ENCODE measurements at places on chromosomes 6 and 20.

- DNase-seq: no peak
These were observed at the start of gene SMIM28 for GRCh38 chr6:138377844-138378243. Gene SMIM28, plus strand, starts transcription at chr6:138377905. Its CDS starts 168 bp downstream, at chr6:138378073.

- no peak for DNase-seq
These were observed 272.6 kb upstream of the CITED2 start for GRCh38 chr6:139647016-139647415.

- DNase-seq: peak; percentile 75
These were observed at the start of gene RRP36 for GRCh38 chr6:43021270-43022047. Gene RRP36, plus strand, starts transcription at chr6:43021623. Its CDS starts 32 bp downstream, at chr6:43021655.

DNA sequence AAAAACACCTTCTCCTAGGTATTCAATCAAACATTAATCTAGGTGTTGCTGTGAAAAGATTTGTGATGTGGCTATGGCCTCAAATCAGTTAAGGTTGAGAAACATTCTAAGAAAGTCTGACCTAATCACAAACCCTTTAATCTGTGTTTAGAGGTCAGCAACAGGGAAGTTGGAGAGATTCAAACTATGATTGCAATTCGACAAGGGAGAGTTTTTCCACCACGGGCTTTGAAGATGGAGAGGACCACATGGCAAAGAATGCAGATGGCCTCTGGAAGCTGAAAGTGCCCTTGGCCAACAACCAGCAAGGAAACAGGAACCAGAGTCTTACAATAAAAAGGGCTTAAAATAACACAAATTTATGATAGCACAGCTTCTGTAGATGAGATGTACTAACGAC, 29.6 kb upstream of the LGSN start:
- no peak for DNase-seq

- no peak for DNase-seq
These were observed 3.2 kb upstream of the SDHAF4 start for GRCh38 chr6:70563530-70563929.

DNA sequence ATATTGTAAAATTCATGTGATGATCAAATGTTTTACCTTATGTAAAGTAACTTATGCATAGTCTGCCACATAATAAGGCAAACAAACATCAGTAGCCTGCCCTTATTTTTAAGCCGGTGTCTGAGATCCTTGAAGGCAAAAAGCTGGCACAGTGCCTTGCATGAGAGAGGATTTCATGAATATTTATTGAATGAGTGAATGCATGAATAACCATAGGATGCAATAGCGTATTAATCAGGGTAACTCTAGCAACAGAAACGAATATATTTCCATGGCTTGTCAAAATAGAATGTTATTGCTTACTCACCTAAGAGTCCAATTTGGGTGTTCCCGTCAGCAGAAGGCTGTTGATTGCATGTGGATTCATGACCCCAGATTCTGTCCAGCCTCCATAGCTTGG, 34.9 kb downstream of the BTBD3 start:
- no peak for DNase-seq

DNA sequence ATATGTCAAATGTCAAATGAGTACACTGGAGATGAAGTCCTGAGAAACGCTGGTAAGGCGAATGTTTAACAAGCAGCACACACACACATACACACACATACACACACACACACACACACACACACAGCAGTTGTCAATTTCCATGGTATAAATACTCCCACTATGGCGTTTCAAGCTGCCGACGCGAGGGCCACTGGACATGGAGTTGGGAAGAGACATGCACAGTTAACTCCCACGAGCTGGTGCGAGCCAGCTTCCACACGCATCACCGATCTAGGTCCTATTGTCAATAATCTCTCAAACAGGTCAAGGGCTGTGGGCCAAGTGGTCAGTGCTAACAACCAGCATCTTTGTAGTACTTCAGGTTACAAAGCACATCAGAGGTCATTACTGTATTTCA, 58.9 kb downstream of the TRERF1 start:
- DNase-seq: no peak

DNA sequence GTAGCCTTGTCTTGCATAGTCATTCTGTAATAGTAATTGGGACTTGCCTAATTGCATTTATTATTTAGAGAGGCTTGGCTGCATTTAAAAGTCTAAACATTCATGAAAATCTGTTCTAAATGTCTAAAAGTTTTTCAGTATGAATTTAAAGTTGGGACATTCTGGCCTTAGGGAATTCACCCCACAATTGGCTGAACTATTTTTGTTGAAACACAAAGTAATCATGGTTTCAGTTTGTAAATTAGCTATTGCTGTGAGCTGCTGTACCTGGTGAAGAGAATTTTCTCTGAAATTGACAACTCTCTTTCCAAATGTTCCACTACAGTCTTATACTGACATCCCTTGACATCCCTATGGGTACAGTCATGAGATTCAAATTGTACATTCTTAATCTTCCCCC, 253.0 kb downstream of the FARS2 start:
- DNase-seq: no peak

GRCh38 chr6:11851387-11851786, 72.8 kb upstream of the ADTRP start:
- DNase-seq: no peak

GRCh38 chr6:40689185-40689584, 102.0 kb upstream of the LRFN2 start:
- DNase-seq: no peak

GRCh38 chr6:21881969-21882465, 288.5 kb downstream of the SOX4 start:
- DNase-seq: no peak

- DNase-seq: no peak
These were observed 216.6 kb downstream of the IBTK start for GRCh38 chr6:82030761-82031503.

DNA sequence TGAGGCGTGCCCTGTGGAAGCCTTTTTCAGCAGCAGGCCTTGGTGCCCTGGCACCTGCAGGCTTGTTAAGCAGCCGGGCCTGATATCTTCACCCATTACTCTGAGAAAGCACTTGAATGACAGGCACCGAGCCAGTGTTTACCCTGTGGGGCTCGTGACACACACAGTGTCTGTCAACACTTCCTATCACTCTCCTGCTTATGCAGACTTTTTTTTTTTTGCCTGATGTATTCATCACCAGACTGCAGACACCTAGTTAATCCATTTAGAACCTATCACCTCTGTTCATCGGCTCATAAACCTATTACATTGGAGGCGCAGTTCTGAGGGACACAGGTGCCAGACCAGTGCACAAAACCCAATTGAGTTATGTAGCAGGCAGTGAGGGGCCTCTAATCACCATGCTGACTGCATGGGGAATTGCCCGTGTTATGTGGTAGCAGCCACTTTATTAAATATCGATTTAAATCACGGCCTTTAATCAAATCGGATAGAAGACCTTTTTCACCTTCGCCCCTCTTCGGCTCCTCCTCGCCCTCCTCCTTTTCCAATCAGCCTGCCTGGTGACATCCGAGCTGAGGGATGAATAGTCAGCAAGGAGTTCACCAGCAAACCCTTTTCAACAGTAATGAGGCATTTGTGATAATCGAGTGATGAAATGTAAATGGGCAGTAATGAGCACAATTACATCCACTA, 962.9 kb upstream of the SLC35B3 start:
- no peak for DNase-seq

- DNase-seq: no peak
These were observed 13.8 kb downstream of the FOXQ1 start for GRCh38 chr6:1325461-1326309.

- no peak for DNase-seq
These were observed 244.8 kb downstream of the DLL1 start for GRCh38 chr6:170045981-170046667.

DNA sequence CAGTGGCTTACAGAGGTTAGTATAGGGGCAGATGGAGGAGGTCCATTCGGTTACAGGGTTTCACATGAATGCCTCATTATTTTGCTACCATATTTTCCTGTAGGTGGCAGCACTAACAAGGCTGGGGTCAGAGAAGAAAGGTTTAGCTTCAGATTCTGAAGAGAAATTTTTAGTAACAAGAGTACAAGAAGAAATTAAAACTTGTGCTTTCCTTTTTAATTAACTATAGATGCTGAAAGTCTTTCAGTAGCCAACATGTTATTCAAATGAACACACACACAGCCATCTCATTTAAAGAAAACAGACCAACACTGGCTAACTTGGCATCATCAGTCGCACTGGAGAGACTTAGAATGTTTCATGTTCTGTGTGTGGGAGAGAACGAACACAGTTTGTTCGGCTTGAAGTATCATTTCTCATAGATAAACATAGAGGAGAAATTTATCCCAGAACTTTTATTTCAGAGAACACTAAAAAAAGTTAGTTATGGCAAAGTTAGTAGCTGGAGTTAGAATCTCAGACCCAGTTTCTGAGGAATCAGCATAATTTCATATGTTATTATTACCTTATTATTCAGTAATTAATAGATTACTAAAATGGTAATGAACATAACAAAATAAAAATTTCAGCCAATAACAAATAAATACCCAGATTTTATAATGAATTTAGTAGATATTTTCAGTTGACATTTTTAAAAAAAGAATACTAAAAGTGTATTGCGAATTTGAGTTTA, 314.0 kb upstream of the RSPO3 start:
- peak; percentile 8 for DNase-seq

- no peak for DNase-seq
These were observed 112.5 kb upstream of the FKBP1C start for GRCh38 chr6:63098789-63099188.

DNA sequence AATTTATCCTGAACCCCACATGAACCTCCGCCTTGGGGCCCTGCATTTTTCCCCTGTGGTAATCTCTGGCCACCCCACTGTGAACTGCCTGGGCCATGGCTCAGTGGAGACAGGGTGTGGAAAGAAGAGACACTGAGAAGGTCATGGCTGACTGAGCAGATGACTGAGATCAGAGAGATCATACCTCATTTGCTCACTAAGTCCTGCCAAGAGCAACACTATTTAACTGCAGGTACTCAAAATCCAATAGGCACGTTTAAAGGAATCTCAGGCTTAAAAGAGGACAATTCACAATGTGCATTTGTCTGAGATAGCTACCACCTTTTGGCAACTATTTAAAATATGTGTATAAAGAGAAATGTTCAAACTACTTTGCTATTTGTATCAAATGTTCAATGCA, 305.0 kb downstream of the GMDS start:
- no peak for DNase-seq

GRCh38 chr20:53079828-53080686, 107.9 kb downstream of the TSHZ2 start:
- DNase-seq: no peak

DNA sequence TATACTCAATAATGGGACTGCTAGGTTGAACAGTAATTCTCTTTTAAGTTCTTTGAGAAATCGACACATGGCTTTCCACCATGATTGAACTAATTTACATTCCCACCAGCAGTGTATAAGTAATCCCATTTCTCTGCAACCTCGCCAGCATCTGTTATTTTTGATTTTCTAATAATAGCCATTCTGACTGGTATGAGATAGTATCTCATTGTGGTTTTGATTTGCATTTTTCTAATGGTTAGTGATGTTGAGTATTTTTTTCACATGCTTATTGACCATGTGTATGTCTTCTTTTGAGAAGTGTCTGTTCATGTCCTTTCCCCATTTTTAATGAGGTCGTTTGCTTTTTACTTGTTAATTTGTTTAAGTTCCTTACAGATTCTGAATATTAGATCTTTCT, 66.5 kb downstream of the STK4 start:
- no peak for DNase-seq

DNA sequence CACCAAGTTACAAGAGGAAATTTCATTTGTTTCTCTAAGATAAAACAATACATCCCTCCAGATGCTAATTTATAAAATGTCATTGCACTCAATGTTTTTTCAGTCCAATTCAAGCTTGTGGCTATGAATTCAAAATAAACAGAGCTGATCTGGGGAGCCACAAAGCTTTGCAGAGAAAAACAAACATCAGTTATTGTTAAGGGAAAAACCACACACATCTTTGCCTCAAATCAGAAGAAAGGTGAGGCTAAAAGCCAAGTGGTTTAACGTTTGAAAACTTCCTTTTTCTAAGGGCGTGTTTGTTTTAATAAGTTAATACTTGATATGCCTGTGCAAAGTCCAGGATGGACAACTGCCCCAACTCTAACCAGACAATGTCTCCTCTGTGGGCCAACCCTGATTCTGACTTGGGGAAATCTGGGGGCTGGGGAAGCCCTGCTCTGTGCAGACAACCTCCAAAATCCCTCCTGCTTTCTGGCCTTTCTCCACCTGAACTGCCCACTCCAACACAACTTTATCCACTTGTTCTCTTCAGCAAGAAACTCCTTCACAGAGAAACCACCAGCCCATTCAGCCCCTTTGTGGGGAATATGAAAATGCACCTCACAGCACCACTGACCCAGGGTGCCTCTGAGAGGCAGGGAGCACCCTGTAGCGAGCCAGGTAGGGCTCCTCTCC, 44.6 kb upstream of the NT5E start:
- no peak for DNase-seq

GRCh38 chr20:34701405-34702085, 2.6 kb upstream of the TP53INP2 start:
- peak; percentile 55 for DNase-seq

DNA sequence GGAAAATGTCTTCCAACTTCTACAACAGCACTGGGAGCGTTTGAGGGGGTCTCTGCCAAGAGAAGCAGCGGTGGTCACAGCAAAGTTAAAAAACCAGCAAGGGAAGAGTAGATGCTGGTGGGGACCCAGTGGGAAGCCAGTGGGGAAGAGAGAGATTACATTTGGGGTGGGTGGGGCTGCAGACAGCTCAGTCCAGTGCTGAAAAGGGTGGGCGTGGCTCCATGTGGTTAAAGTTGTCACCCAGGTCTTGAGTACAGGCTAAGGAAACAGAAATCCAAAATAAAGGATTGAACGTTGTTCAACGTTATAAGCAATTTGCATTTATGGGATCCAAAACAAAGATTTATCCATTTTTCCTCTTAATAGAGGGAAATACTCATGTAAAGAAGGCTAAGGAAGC, 106.3 kb upstream of the LY86 start:
- no peak for DNase-seq

DNA sequence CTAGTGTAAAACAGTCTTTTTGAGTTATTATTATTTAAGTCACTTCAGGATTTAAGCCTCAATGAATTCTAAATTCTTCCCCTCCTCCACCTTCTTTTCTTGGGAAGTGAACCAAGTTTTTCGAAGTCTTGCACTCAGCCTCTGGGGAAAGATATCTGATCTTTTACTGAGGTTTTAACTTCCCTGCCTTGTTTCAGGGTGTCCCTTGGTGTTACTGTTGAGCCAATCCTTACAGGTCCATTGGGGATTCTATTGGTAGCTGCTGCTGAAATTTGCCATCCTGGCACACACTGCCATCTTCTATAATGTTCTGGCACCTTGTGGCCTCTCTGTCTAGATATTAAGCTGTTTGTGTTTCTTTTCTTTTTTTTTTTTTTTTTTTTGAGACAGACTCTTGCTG, 31.7 kb downstream of the BEND6 start:
- no peak for DNase-seq

GRCh38 chr20:38343311-38344106, 2.8 kb upstream of the LBP start:
- DNase-seq: no peak

- no peak for DNase-seq
These were observed 47.8 kb downstream of the MYH7B start for GRCh38 chr20:35003211-35004031.

- no peak for DNase-seq
These were observed 16.3 kb downstream of the RBM24 start for GRCh38 chr6:17297271-17298080.

- no peak for DNase-seq
These were observed 48.9 kb downstream of the ZFAND3 start for GRCh38 chr6:37868447-37868825.

GRCh38 chr6:3446184-3446583, 10.7 kb downstream of the SLC22A23 start:
- no peak for DNase-seq

- no peak for DNase-seq
These were observed 13.0 kb downstream of the PERP start for GRCh38 chr6:138094260-138094659.
